Activated CD4-positive, alpha-beta T cell treated with anti-CD3 and anti-CD28 coated beads, Interleukin-2, amount 10 ng/mL, durations not matched to agents 7 days and 5 days (primary cell): ENCODE measurements at places on chromosomes 13 and 19. TPM values are rescaled to one million over a fixed set of nuclear protein-coding genes. Genes with fewer than 3 reads are reported as not detected.

DNA sequence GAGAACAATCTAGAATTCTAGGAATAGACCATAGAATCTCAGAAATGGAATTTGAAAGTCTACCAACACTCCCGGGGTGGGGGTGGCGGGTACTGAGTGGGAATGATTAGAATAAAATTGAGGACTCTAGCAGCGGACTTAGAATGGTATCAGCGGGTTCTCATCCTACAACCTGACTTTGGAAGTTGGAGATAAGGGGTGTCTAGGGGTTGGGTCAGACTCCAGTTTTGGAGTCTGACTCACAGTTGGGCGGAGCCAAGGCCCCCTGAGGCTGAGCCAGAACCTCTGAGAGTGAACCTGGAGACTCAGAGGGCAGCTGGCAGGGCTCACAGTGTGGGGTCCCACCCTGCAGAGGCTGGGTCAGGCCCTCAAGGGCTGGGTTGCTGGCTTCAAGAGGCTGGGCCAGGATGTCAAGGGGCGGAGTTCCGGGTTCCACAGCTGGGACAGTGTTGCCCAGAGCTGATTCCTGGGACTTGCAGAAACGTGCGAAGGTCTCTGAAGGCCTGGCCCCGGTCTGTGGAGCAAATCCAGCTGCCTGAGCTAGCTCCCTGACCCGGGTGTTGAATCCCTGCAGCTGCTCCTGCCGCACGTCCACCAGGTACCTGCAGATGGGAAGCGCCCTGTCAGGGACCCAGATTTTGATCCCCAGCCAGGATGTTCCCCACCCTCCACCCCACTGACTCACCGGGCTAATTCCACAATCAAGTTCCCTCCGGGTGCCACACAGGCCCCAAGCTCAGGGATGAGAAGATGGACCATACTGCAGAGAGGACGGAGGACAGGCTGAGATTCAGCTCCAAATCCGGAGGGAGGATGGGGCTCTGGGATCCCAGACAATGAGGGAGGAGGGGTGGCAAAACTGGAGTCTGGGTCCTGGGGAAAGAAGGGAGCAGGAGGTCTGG, 1.6 kb upstream of the TNNI3 start:
- no peak overlapping the region for H3K4me3 ChIP-seq
- peaks cover 22% of the 10 kb centered on the region for H3K4me1 ChIP-seq
- H3K36me3 ChIP-seq = no peaks in the 10 kb centered on the region
- no peak for DNase-seq
- H3K27me3 ChIP-seq = peaks cover 16% of the 10 kb centered on the region
- no peak overlapping the region for H3K27ac ChIP-seq

GRCh38 chr19:38545596-38545995, 72.2 kb downstream of the MAP4K1 start:
- peak overlapping the region; percentile 25 for H3K27ac ChIP-seq
- peaks cover 5% of the 10 kb centered on the region for H3K36me3 ChIP-seq
- H3K4me1 ChIP-seq = peaks cover 30% of the 10 kb centered on the region

DNA sequence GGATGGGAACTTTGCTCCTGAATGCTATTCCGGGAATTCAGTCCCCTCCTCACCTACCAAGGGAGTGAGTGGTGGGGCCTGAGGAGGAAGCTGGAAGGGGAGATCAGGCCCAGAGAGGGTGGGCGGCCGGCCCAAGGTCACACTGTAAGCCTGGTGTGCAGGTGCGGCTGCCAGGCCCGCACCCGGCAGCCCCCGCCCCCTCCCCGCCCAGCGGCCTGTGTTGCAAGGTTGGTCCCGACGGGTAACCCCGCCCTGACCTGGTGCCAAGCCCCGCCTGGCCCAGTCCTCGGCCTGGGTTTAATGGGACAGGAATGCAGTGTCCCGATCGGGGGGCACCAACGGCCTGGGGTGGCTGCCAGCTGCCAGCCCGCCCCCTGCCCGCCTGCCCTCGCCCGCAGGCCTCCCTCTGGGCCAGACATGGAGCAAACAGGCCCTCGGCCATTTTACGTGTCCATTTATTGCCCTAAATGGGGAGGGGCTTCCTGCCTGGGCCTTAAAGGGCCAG, 5.5 kb downstream of the ZBTB7A start:
- peaks cover 14% of the 10 kb centered on the region for H3K36me3 ChIP-seq
- no peaks in the 10 kb centered on the region for H3K27me3 ChIP-seq
- peaks cover 11% of the 10 kb centered on the region for H3K4me1 ChIP-seq
- DNase-seq = no peak
- H3K4me3 ChIP-seq = no peak overlapping the region

GRCh38 chr13:53010374-53011105, 18.1 kb upstream of the OLFM4 start:
- no peak overlapping the region for H3K27ac ChIP-seq
- H3K4me3 ChIP-seq = no peak overlapping the region
- no peak for DNase-seq
- H3K36me3 ChIP-seq = no peaks in the 10 kb centered on the region
- no peaks in the 10 kb centered on the region for H3K4me1 ChIP-seq

GRCh38 chr13:99129951-99130350, 70.7 kb upstream of the UBAC2 start:
- DNase-seq = no peak
- peaks cover 3% of the 10 kb centered on the region for H3K27me3 ChIP-seq
- H3K4me1 ChIP-seq = peaks cover 7% of the 10 kb centered on the region

GRCh38 chr19:53909471-53910169, 542 bp downstream of the CACNG7 start:
- no peak overlapping the region for H3K27ac ChIP-seq
- peaks cover 60% of the 10 kb centered on the region for H3K27me3 ChIP-seq
- no peaks in the 10 kb centered on the region for H3K36me3 ChIP-seq
- peaks cover 16% of the 10 kb centered on the region for H3K4me1 ChIP-seq
- no peak for DNase-seq

DNA sequence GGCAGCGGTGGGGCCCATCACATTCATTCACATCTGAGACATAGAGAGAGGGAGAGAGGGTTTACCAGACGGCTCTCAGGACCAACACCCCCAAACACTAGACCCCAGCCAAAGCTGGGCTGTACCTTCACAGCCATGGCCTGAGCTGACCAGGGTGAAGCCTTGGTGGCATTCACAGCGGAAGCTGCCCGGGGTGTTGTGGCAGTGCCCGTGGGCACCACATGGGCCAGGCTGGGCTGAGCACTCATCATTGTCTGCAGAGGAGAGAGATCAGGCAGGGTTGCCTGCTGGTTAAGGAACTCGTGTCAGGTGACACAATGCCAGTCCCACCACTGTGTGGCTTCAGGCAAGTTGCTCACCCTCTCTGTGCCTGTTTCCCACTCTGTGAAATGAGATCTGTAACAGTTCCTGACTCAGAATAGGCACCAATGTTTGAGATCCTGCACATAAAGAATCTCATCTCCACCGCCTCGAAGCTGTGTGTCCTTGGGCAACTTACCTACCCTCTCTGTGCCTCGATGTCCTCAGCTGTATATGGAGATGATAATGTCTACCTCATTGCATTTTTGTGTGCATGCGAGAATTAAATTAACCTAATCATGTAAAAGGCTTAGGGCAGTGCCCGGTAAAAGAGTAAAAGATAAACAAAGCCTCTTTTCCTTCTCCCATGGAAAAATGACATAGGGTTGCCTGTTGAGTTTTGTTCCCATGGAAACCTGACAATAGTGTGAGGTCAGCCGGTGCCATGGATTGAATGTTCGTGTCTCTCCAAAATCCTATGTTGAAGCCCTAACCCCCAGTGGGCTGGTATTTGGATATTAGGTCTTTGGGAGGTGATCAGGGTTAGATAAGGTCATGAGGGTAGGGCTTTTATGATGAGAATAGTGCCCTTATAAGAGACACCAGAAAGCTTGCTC, 22.9 kb downstream of the CCL25 start:
- H3K27ac ChIP-seq = no peak overlapping the region
- no peaks in the 10 kb centered on the region for H3K27me3 ChIP-seq
- H3K36me3 ChIP-seq = no peaks in the 10 kb centered on the region

- H3K4me3 ChIP-seq = no peak overlapping the region
- H3K36me3 ChIP-seq = no peaks in the 10 kb centered on the region
- H3K27ac ChIP-seq = no peak overlapping the region
These were observed 56.1 kb upstream of the F7 start for GRCh38 chr13:113049521-113049941.

- H3K4me1 ChIP-seq = peaks cover 36% of the 10 kb centered on the region
- peaks cover 38% of the 10 kb centered on the region for H3K36me3 ChIP-seq
These were observed 8.5 kb downstream of the TLE5 start for GRCh38 chr19:3053780-3054179.

- H3K4me1 ChIP-seq = no peaks in the 10 kb centered on the region
- peaks cover 1% of the 10 kb centered on the region for H3K36me3 ChIP-seq
- H3K4me3 ChIP-seq = no peak overlapping the region
- DNase-seq = no peak
- H3K27me3 ChIP-seq = peaks cover 2% of the 10 kb centered on the region
These were observed 71.9 kb upstream of the KLF12 start for GRCh38 chr13:74206061-74206561.

- peaks cover 84% of the 10 kb centered on the region for H3K36me3 ChIP-seq
- H3K27ac ChIP-seq = no peak overlapping the region
These were observed 20.6 kb downstream of the ZNF558 start for GRCh38 chr19:8811315-8812172.

DNA sequence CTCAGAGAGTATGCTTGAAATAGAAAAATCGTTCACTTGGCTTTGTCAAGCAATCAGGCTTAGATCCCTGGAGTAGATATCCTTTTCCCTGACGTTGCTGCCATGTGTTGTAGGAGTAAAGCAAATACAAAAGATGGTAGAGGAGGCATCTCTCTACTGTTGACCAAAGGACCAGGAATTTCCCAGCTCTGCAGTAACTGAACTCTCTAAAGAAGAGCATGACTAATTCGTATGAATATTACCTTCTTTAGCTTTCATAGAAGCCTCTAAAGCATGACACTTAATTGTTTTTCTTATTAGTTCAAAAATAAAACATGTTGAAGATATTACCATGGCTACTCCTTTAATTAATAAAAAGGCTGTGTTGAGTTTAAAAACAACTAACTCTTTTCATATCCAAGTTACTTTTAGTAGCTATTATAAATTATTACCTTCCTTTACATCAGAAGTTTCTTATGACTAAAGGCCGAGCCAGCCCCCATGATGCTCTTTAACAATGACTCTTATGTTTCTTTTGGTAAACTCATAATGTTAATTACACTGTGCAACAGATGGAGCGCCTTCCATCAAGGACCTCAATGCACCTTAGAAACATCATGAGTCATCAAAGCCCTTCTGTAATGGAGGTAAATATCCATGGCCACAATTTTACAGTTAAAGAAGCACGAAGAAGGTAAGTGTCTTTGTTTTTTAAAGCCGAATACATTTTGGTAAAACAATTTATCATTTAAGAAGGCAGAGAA, 352.4 kb downstream of the KLF5 start:
- no peak overlapping the region for H3K4me3 ChIP-seq
- H3K4me1 ChIP-seq = no peaks in the 10 kb centered on the region
- no peak for DNase-seq
- no peaks in the 10 kb centered on the region for H3K36me3 ChIP-seq

DNA sequence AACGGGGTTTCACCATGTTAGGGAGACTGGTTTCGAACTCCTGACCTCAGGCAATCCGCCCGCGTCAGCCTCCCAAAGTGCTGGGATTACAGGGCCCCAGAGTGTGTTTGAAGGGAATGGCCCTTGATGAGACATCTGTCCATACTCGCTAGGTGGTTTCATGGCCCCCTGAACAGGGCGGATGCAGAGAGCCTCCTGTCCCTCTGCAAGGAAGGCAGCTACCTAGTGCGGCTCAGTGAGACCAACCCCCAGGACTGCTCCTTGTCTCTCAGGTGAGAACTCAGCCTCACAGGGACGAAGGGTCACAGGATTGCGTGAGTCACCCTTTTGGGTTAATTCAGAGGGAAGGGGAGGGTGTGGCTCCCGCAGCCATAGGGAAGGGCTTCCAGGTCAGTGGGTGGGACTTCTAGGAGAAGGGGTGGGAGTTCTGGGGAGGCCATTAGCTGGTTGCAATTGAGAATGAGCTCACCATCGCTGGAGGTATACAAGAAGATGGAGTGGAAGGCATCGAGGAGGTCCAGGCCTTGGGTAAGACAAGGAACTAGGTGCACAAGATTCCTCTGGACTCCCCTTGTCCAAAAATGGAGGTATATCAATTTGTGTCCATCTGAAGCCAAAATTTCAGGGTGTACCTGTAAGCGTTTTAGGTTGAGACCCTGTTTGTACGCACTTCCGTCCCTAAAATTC, 9.2 kb downstream of the SHD start:
- H3K27ac ChIP-seq = no peak overlapping the region
- no peaks in the 10 kb centered on the region for H3K27me3 ChIP-seq
- H3K4me1 ChIP-seq = peaks cover 5% of the 10 kb centered on the region
- no peaks in the 10 kb centered on the region for H3K36me3 ChIP-seq

GRCh38 chr19:5968431-5969373, 9.2 kb downstream of the RANBP3 start:
- H3K4me3 ChIP-seq = no peak overlapping the region
- H3K36me3 ChIP-seq = peaks cover 18% of the 10 kb centered on the region
- peaks cover 79% of the 10 kb centered on the region for H3K4me1 ChIP-seq
- H3K27ac ChIP-seq = peak overlapping the region; percentile 57

GRCh38 chr19:1271528-1272422, 2.6 kb downstream of the CIRBP start:
- H3K27me3 ChIP-seq = peaks cover 2% of the 10 kb centered on the region
- peak overlapping the region; percentile 90 for H3K27ac ChIP-seq
- H3K36me3 ChIP-seq = peaks cover 49% of the 10 kb centered on the region
- no peak for DNase-seq

DNA sequence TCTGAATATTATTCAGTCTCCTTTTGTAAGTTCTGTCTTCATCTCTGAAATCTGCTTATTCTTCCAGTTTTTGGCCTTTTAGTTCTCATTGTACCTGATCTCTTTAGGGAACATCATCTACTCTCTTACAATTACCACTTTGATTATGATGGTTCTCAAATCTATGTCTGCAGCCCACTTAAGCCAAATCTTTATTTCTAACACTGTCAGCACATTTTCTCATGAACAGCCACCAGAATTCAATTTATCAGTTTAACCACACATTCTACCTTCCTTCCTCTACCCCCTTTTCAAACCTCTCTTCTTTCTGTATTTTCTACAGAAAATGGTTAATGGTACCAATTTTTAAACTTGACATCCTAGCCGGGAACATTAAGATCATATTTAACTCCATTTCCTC, 175.3 kb downstream of the FGF14 start:
- H3K36me3 ChIP-seq = no peaks in the 10 kb centered on the region
- H3K4me3 ChIP-seq = no peak overlapping the region
- DNase-seq = no peak
- H3K4me1 ChIP-seq = no peaks in the 10 kb centered on the region
- H3K27me3 ChIP-seq = peaks cover 3% of the 10 kb centered on the region

- no peaks in the 10 kb centered on the region for H3K36me3 ChIP-seq
- no peak for DNase-seq
- H3K27ac ChIP-seq = no peak overlapping the region
- peaks cover 12% of the 10 kb centered on the region for H3K4me1 ChIP-seq
- H3K27me3 ChIP-seq = peaks cover 83% of the 10 kb centered on the region
These were observed 111.9 kb downstream of the COL4A2 start for GRCh38 chr13:110418944-110419343.

GRCh38 chr19:38710416-38710702, 33.9 kb downstream of the CAPN12 start:
- peaks cover 33% of the 10 kb centered on the region for H3K36me3 ChIP-seq
- no peaks in the 10 kb centered on the region for H3K27me3 ChIP-seq
- no peak for DNase-seq

GRCh38 chr19:10299545-10300458, 9.8 kb downstream of the ZGLP1 start:
- peaks cover 9% of the 10 kb centered on the region for H3K4me1 ChIP-seq
- H3K4me3 ChIP-seq = no peak overlapping the region
- H3K27ac ChIP-seq = no peak overlapping the region
- peaks cover 24% of the 10 kb centered on the region for H3K27me3 ChIP-seq
- DNase-seq = no peak

PLPP2 gene
- total RNA-seq = 0.22 TPM

FCHO1 gene
- total RNA-seq = 84.1 TPM

CGB8 gene
- not detected for total RNA-seq

DNAJC3 gene
- total RNA-seq = 21.6 TPM

GPC6 gene
- not detected for total RNA-seq

CYP2F1 gene
- not detected for total RNA-seq
